Central memory CD8-positive, alpha-beta T cell (primary cell): ENCODE measurements at places on chromosomes 12 and 14.

- no peak for DNase-seq
- peaks cover 100% of the 10 kb centered on the region for H3K27me3 ChIP-seq
- H3K4me3 ChIP-seq: no peak overlapping the region
- H3K36me3 ChIP-seq: peaks cover 27% of the 10 kb centered on the region
- H3K27ac ChIP-seq: no peak overlapping the region
Measured at GRCh38 chr12:54004063-54004840, 4.3 kb downstream of the HOXC9 start.

GRCh38 chr14:92513204-92513965 lies at the start of gene RIN3:
Gene RIN3, plus strand, starts transcription at chr14:92513781. Its CDS starts 152 bp downstream, at chr14:92513933.
- DNase-seq: peak; percentile 31
- peak within 1 kb of the TSS; percentile 70 for H3K27ac ChIP-seq
- H3K27me3 ChIP-seq: no peaks in the 10 kb centered on the region
- peaks cover 41% of the 10 kb centered on the region for H3K4me1 ChIP-seq
- H3K36me3 ChIP-seq: peaks cover 4% of the 10 kb centered on the region

DNA sequence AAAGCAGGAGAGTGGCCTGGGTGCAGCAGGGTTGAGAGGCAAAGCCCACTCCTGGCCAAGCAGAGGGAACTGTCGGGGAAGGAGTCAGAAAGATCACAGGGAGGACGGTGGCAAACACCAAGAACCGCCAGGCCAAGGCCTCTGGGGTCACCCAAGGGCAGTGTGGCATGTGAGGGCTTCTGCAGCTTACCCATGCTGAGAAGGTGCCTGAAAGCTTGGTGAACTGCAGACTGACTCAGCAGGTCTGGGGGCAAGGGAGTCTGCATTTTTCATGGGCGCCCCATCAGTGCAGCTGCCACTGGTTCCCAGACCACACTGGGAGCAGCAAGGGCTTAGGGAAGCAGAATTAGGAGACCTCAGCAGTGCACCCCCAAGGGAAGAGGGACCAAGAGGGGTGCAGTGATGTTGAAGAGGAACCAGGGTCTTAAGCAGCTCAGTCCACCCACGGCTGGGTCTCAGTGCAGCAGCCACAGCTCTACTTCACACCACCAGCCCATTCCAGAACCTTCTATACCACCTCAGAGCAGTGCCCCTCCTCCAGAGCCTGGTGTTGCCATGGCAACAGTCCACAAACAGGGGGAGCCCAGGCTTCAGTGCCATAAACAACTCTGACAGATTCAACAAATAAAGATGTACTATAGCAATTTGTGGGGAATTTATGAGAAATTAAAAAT lies 59.4 kb downstream of the ITPK1 start:
- peaks cover 5% of the 10 kb centered on the region for H3K36me3 ChIP-seq
- H3K4me3 ChIP-seq: no peak overlapping the region
- DNase-seq: no peak

- H3K4me1 ChIP-seq: no peaks in the 10 kb centered on the region
- DNase-seq: no peak
- H3K4me3 ChIP-seq: no peak overlapping the region
- H3K36me3 ChIP-seq: no peaks in the 10 kb centered on the region
- H3K27me3 ChIP-seq: no peaks in the 10 kb centered on the region
Measured at GRCh38 chr12:88393017-88393767, 187.1 kb downstream of the KITLG start.

DNA sequence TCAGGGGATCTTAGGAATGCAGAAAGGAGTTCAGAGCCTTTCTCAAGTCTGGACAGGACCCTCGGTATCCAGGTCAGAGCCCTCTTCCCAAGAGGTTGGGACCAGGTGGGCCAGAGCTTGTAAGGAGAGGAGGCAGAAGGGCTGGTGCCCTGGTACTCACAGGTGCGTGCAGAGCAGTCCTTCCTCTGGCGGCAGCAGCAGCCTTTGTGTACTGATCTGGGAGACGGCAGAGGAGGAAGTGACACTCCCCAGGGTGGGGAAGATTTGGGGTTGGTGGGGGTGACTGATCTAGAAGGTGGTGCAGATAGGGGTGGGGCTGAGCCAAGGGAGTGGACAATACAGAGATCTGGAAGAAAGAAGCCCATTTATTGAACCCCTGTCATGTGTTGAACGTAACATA lies at the start of gene ITGB7:
Gene ITGB7 (minus strand): TSS at position 210 of the 400 bp plus-strand sequence. CDS start 6,808 bp downstream, outside the sequence.
- DNase-seq: no peak
- H3K36me3 ChIP-seq: peaks cover 33% of the 10 kb centered on the region
- peak within 1 kb of the TSS; percentile 78 for H3K4me3 ChIP-seq
- H3K4me1 ChIP-seq: peaks cover 57% of the 10 kb centered on the region
- no peaks in the 10 kb centered on the region for H3K27me3 ChIP-seq
